ENCODE measurements at places on chromosomes 7 and 10.

GRCh38 chr10:15859906-15860691 is at the start of gene MINDY3:
Gene MINDY3 (minus strand): TSS chr10:15860507. CDS start chr10:15860299, 208 bp downstream.
- DNase-seq = peak; percentile 63

- no peak for DNase-seq
Observed at GRCh38 chr10:102109166-102110116, 10.7 kb downstream of the LDB1 start.

- DNase-seq = no peak
Observed at GRCh38 chr10:127018298-127018650, 113.0 kb downstream of the DOCK1 start.

- no peak for DNase-seq
Observed at GRCh38 chr7:91285696-91286355, 21.6 kb downstream of the FZD1 start.

DNA sequence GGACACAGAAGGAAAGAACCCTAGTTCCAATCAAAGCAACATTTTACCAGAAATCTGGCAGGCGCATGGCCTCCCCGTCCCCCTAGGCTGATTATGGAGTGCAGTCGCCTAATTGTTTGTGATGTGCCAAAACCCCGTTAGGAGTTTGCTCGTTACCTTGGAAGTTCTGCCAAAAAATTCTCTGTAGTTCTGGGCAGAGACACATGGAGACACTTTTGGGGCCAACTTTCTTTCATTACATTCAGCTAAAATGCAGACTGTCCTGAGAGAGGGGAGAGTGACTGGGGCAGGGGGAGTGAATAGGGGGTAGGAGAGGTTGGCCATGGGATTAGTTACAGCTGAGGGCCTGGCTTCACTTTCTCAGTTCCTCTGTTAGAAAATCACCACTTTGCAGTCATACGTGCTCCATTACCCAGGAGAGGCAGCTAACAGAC is 158.0 kb upstream of the NPVF start:
- DNase-seq = no peak

DNA sequence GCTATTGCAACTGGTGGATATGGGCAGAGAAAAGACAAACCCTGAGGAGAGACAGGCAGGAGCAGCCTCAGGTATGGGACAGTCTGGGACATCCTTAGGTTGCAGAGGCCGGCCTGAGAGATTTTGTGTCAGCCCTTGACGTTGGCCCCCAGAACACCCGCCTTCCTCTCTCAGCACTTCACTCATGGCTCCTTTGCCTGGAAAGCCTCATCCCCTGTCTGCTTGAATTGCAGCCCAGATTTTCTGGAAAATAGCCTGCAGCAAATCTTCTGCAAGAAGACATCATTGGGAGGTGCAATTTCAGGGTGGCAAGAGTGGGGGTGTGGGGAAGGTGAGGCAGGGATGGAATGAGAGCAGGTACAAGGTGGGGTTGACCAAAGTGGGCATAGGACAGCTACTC is 2.2 kb upstream of the FRMD4A start:
- DNase-seq = no peak

DNA sequence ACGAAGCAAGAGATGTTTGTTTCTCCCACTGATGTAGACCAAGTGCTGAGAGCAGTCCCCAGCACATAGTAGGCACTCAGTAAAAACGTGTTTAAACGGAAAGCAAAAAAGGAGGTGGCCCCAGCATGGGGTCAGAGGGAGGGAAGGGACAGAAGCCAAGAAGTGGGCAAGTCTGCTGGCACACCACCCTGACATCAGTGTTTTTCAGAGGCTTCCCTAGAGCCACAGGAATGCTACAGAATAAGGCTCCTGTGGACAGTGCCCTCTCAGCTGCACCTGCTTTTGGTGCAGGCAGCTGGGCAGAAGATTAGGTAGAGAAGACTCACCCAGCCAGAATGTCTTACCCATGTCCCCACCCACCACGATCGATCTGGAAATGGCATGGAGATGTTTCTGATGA is 8.3 kb upstream of the ANKRD1 start:
- no peak for DNase-seq

DNA sequence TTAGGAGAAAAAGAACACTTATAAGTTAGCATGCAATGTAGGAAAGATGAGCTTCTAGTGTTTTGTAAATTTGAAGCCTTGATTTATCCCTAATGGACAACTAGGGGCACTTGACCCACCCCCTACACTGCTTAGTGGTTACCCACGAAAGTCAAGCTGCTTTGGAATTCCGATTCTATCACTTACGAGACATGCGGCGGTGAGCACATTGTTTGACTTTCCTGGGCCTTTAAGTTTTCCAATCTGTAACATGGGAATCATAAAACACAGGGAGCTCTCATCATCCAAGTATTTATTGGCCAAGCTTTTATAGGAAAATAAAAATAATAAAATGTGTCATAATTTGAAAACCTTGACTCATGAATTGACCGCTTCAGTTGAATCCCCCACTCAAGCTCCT is 78.7 kb upstream of the PDK4 start:
- DNase-seq = no peak

GRCh38 chr7:159083698-159084068 is 61.0 kb downstream of the VIPR2 start:
- DNase-seq = no peak

DNA sequence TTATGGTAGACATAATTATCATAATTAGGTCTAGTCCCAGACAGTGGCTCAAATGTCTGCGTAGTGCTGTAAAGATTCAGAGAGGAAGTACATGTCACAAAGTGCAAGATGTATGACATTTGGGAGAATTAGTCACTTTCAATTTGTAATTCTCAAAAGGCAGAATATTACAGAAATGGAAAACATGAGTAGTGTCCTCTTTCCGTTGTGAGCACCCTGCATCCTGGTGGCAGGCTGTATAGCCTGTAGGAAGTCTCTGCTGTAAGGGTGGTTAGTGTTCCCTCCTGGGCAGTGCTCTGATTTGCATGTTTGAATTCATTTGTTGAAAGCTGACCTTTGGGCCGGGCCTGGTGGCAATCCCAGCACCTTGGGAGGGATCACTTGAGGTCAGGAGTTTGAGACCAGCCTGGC is 17.0 kb downstream of the CDK14 start:
- DNase-seq = no peak

- no peak for DNase-seq
Observed at GRCh38 chr7:33892945-33893344, 12.4 kb upstream of the BMPER start.

GRCh38 chr7:51062222-51062987 is 254.2 kb downstream of the COBL start:
- DNase-seq = no peak

DNA sequence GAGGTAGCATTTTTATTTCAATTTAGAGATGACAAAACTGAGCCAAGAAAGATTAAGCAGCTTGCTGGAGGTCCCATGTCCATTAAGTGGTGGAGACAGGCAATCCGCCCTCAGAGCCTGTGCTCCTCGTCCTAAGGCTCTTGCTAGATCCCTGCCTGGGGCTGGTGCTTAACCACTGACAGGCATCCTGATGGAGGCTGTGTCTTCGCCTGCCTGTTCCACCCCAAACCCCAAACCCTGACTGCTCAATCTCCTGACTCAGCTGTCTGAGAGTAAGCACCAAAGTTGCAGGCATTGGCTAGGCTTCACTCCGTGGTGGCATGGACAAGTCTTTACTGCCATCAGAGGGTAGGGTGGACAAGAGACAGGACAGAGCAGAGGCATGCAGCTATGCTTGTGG is 209.4 kb downstream of the POU6F2 start:
- DNase-seq = no peak

DNA sequence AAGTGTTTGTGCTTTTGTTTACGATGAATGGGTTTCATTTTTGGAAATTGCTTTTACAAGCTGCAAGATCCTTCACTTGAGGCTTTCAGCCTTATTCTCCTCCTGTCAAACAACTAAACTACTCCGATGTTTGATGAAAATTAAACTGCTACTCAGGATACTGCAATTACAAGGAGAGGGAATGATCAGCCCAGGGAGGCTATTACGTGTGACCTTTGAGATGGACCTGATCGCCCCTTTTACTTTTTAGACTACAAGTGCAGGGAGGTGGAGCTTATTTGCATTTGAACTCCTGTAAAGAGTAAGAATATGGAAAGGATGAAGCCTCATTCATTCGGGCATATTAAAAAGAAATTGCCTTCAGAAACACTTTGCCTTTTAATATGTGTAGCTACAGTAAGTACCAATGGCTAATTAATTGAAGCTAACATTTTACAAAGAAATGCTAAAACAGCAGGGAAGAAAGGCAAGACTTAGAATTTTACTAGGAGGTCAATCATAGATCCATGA is 219.1 kb downstream of the PHTF2 start:
- DNase-seq = no peak

DNA sequence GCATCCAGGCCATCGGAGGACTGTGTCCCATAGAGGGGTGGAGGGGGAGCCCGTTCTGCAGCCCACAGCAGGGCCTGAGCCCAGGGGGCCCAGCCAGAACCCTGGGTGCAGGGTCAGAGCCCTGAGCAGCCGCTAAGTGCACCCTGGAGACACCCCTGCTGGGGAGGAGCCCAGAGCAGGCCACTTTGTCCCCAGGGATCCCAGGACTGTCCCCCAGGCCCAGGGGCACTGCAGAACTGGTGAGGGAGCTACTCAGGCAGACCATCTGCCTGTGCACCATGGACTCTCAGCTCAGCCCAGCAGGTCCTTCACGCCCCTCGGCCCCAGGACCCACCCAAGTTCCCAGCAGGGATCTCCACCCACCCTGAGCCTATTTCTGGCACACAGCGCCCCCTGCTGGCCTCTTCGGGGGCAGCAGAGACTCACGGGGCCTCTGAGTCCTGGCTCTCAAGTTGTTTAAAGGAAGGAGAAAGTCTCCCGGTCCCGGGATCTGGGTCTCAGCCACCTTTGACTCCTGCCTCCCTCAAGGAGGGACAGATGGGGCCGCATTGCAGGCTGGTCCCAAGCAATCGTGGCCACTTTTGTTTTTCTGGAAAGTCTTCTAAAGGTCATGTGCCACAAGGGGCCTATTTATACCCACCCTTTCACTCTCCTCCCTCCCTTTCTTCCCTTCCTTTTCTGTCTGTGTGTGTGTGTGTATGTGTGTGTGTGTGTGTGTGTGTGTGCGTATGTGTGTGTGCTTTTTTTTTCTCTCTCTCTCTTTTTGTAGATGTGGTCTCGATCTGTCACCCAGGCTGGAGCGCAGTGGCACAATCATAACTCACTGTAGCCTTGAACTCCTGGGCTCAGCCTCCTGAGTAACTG is 90.3 kb downstream of the MYL10 start:
- DNase-seq = peak; percentile 17

- DNase-seq = no peak
Observed at GRCh38 chr10:43879162-43879561, 230.5 kb upstream of the ZNF32 start.

DNA sequence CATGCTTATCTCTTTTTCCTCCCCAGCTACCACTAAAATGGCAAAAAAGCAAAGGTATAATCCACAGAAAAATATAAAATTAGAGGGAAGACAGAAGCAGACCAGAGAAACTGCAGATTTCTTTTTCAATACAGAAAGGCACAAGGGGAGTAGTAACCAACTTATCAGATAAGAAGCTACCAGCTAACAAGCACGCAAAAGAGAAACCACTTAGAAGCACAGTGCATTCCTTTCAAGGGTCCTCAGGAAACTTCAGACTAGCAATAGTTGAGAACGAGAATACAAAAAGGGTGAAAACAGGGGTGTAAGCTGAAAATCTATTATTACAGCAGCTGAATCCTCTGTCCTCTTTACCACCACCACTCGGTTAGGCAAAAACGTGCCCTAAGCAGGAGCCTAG is 9.9 kb upstream of the OR2A5 start:
- DNase-seq = no peak

DNA sequence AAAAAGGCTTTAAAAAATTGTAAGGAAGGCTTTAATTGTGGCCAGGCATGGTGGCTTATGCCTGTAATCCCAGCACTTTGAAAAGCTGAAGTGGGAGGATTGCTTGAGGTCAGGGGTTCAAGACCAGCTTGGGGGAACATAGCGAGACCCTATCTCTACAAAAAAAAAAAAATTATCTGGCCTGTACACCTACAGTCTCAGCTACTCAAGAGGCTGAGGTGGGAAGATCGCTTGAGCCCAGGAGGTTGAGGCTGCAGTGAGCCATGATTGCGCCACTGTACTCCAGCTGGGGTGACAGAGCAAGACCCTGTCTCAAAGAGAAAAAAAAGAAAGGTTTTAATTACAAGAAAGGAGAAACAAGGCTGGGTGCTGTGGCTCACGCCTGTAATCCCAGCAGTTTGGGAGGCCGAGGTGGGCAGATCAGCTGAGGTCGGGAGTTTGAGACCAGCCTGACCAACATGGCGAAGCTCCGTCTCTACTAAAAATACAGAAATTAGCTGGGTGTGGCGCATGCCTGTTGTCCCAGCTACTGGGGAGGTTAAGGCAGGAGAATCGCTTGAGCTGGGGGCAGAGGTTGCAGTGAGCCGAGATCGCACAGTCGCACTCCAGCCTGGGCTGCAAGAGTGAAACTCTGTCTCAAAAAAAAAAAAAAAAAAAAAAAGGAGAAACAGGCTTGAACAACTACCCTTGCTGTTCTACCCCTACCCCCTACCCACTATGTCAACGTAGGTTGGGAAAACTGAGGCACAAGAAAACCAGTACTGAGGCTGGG is 83.7 kb downstream of the CARD11 start:
- DNase-seq = no peak

- DNase-seq = no peak
Observed at GRCh38 chr10:43037942-43038782, 38.7 kb upstream of the RET start.

DNA sequence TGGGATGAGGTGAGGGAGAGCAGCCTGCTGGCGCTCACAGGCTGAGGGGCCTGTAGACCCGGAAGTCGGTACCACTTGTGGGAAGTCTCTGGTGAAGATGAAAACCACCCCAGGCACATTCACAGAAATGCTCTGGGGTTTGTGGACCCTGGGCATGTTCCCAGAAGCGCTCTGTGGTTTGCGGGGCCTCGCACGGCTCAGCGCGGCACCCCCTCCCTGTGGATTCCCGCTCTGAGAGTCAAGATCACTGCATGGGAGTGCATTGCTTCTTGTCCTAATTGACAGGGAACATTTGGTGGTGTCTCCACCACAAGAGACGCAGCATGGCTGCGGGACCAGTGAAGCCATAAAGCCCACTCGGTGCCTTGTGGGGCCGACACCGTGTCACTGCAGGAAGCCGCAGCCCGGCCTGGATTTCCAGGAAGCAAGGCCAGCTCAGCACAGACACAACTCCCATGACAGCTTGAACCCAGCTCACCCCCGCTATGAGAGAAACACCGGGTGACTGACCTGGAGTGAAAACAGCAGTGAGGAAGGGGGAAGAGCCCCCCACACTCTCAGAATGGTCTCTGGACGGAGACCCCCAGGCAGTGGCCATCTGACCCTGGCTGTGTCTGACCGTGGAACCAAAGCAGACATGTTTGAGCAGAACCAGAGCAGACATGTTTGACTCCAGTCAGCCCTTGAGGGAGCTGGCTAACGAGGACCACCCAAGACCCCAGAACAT is 157.2 kb downstream of the PTPRN2 start:
- DNase-seq = no peak
